Activated CD4-positive, alpha-beta T cell treated with anti-CD3 and anti-CD28 coated beads for 4 hours (primary cell): ENCODE measurements at places on chromosomes 1 and 21.

- no peak for DNase-seq
Measured at GRCh38 chr1:14504517-14504916, 94.0 kb upstream of the KAZN start.

- peak; percentile 1 for DNase-seq
Measured at GRCh38 chr1:94819945-94820746, at the start of gene SLC44A3. Gene SLC44A3, plus strand, starts transcription at chr1:94820357. Its CDS starts 95 bp downstream, at chr1:94820452.

DNA sequence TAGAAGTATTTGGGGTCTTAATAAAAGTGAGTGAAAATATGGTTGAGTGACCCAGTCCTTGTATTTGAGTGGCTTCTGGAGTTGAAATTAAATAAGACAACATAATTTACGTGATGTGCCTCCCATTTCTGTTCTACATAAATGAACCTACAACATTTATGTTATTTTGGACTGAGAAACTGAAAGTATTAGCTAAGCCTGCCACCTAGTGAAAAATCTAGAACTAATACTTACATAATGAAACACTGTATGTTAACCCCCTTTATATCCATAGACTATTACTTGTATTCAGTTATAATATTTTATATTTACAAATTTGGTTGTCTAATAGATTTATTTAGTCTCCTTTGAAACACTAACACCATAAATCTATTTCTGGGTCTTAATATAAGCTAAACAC lies 298.9 kb downstream of the KCNT2 start:
- DNase-seq = no peak

- no peak for DNase-seq
Measured at GRCh38 chr1:223836586-223836985, 9.2 kb downstream of the TP53BP2 start.

DNA sequence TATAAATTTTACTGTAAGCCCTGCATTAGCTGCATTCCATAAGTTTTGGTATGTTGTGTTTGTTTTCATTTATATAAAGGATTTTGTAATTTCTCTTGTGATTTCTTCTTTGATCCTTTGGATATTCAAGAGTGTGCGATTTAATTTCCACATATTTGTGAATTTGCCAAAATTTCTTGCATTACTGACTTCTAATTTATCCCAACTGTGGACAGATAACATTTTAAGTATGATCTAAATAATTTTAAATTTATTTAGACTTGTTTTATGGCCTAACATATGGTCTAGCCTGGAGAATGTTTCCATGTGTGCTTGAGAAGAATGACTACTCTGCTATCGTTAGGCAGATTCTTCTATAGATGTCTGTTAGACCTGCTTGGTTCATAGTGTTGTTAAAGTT lies 23.2 kb downstream of the RPE65 start:
- DNase-seq = no peak

DNA sequence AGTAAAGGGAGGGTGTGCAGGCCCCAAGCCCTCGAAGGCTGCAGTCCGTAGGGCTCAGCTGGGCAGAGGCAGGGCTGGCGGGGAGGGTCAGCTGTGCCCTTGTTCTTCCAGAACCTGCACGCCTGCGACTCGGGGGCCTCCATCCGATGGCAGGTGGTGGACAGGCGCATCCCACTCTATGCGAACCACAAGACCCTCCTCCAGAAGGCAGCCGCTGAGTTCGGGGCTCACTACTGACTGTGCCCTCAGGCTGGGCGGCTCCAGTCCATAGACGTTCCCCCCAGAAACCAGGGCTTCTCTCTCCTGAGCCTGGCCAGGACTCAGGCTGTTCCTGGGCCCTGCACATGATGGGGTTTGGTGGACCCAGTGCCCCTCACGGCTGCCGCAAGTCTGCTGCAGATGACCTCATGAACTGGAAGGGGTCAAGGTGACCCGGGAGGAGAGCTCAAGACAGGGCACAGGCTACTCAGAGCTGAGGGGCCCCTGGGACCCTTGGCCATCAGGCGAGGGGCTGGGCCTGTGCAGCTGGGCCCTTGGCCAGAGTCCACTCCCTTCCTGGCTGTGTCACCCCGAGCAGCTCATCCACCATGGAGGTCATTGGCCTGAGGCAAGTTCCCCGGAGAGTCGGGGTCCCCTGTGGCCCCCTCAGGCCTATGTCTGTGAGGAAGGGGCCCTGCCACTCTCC lies 13.6 kb upstream of the LRRC3 start:
- DNase-seq = no peak

- no peak for DNase-seq
Measured at GRCh38 chr1:55179177-55179835, 35.9 kb downstream of the USP24 start.

GRCh38 chr1:150472601-150473200 lies 14.5 kb upstream of the TARS2 start:
- no peak for DNase-seq

GRCh38 chr21:22813201-22813600 lies 1815.0 kb downstream of the NCAM2 start:
- no peak for DNase-seq

DNA sequence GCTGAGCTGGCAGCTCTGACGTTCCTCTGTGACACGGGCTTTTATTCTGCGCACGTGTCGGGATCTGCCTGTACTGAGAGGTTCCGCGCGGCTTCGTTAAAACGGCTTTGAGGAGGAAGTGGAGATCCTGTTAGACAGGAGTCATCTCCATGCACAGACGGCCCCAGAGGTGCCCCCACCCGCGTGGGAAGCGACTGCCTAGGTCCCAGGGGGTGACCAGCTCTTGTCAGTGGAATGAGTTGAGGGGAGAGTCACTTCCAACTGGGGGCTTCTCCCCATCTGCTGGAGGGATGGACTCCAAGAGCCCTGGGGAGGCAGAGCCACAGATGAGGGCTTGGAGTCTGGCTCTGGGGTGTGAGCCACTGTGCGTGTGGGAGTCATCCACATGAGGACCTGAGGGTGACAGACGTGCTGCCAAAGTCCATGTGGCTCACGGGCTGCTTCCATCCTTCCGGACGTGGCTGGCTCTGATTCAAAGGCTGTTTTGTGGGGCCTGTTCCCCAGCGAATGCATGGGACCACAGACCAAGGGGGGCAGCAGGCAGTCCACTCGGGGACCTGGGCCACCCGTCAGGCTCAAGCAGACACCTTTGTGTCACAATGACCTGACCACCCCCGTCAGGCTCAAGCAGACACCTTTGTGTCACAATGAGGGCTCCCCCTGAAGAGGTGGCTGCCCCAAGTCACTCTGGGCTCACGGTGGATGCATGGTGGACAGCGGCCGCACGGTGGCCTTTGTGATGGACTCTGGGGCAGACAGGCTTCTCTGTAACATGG lies 26.8 kb downstream of the PTTG1IP start:
- peak; percentile 38 for DNase-seq

DNA sequence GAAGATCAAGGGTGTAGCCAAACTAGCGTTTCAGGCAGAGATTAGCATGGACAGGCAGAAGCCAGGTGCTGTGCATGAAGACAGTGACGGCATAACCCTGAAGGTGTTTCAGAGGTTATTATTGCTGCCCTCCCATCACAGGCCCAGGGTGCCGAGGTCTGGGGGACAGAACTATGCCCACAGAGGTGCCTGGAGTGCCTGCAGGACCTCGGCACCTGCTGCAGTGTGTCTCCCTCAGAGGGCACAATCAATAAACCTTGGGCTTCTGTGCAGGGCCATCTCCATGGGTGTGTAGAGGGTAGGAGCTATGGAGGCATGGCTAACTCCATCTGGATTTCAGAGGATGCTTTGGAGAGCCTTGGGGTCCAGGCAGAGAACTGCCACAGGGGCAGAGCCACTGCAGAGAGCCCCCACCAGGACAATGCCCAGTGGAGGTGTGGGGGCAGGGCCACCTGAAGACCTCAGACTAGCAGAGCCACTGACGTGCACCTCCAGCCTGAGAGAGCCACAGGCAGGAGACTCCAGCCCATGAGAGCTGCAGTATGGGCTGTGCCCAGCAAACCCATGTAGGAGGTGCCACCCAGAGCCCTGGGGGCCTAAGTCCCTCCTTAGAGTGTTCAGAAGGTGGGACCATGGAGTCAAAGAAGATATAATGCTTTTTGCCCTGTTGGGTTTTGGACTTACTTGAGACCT lies 5.7 kb upstream of the ABCG1 start:
- no peak for DNase-seq
